ENCODE measurements at places on chromosomes 11 and 22.

DNA sequence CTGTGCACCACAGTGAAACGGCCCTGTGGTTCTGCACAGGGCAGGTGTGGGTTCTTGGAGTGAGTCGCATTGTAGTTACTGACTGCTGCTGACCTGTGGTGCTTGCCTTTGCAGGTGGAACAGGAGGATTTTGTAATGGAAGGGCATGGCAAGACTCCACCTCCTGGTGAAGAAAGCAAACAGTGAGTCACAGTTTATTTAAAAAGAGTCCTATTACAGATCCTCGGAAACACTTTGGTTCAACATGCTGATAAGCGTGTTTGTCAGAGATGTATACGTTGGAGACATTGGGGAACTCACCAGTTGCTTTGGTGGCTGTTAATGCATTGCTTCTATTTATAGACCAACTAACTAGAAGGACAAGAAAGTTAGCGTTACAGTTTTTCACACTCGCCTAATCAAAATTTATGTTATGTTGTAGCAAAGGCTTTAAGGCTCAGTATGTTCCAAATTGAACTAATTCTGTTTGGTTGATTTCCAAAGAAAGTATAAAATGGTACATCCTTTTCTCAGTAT, 21.7 kb upstream of the TNRC6B start:
- no peak for DNase-seq

DNA sequence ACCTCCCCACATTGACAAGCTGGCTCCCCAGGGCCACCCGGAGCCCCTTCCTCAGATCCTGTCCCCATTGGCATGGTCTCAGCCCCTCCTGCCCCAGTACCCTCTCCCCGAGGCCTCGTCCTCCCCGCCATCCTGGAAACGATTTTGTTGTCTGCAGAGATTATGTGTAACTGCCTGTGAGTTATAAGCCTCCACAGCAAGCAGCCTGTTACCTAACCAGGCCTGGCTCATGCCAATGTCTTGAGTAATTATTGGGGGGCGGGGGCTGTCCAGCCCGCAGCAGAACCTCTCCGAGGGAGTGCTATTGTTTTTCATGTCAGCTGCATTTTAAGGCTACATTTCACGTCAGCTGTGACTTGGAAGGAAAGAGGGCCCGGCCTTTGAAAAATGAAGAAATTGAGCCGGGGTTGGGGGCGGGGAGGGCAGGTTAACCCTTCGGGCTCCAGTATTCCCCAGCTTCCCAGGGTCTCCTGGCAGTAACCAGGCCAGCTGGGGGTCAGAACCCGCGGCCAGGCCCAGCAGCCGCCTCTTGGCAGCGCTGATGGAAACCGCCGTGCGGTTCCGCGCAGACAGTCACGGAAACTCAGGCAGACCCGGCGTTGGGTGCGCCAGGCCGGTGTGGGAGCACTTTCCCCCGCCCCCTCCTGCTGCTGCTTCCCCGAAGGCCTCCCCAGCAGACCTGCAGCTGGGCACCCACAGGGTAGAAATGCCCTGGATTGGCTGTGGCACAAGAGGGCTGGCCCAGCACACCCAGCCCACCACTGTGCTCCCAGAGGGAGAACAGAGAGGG, 59.5 kb downstream of the CDKN1C start:
- DNase-seq, result no peak

GRCh38 chr22:49079743-49080500, 747.8 kb downstream of the BRD1 start:
- DNase-seq, result no peak

- no peak for DNase-seq
Measured at GRCh38 chr11:71172680-71173079, 79.7 kb downstream of the SHANK2 start.

DNA sequence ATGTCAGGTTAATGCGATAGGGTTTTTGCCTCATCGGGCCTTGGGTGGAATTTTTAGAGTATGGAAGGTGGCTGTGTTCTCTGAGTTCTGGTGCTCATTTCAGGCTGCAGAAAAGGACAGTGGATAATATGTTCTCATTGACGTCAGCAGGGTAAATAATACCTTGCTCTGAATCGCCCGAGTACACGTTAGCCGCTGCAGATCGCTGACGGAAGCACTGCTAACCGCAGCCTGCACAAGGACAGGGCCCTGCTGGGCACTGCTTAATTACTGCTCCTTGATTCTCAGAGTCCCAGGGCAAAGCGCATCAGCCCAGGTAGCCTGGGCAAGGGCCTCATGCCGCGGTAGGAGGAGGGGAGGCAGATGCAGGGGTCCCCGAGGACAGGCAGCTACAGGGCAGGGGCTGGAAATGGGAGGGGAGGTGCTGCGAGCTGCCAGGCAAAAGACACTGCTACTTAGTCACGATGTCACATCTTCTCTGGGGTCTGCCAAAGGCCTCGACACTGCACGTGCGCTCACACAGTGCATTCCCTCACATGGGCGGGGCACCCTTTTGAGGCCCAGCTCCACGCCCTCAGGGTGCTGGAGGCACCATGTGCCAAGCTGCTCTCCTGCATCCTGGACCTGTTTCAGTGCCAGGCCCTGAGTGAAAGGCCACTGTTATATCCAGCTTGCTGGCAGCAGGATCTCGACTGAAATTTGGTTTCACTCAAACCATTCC, 35.2 kb downstream of the PPP2R1B start:
- no peak for DNase-seq

- DNase-seq, result peak; percentile 67
Measured at GRCh38 chr11:76666408-76666807, 4.1 kb downstream of the LRRC32 start.

DNA sequence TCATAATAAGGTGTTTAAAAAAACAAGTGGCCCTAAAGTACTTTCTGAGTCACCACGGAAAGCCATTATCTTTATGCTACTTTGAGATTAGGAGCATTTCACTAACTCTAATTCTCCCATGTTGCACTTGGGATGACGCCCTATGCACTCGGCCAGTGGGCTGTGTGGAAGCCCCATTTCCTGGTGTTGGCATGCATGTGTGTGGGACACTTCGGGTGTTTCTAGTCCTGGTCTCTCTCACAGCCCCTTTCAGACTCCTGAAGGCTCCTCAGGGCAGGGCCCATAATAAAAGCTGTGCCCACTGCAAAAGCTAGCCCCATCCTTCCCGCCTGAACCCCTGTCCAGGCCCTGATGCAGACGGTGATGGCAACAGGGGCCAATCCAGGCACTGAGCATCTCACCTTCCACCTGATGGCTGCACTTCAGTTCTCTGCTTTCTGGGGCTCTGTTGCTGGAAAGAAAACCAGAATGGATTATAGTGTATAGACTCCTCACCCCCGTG, 14.9 kb upstream of the FXYD2 start:
- DNase-seq, result no peak

DNA sequence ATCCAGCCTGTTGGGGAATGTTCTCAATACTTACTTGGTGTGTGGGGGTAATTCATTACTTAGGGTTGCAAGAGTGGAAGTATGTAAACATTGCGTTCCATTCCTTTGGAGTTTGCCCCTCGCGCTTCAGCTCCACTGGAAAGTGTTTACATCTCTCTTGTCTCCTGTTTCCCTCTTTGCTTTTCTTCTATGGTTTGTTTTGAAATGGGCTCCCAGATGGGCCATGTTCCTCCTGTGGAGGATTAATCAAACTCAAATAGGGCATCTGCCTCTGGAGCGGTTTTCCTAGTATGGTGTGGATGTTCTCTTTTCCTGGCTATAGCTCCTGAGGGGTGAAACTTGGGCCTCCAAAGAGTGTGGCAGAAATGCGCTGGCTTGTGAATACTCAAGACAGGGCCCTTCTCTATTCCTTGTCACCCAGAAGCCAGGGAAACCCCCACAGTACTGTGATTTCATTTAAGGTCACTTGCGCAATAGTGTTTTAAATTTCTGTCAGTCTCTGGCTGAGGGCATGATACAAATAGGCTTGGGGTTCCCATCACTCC, 51.9 kb downstream of the CD44 start:
- no peak for DNase-seq

GRCh38 chr22:22048981-22049531, 66.5 kb upstream of the TOP3B start:
- no peak for DNase-seq

- DNase-seq, result no peak
Measured at GRCh38 chr11:94279996-94280395, 24.4 kb upstream of the IZUMO1R start.

DNA sequence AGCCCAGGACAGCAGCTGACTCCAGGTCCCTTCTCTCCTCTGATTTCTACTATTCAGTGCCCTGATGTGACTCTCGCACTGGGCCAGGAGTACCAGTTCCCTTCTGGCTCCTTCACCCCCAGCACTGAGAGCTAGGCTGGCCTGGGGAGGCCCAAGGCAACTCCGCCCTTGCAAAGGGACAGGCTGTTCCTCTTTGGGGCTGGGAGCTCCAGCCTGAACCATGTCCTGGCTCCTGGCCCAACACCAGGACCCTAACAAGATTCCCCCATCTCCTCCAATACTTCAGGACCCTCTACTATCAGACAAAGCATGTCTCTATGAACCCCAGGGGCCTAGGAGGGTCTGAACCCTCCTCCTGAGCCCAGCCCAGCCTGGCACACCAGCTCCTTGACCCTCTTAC, 12.5 kb downstream of the CREB3L1 start:
- no peak for DNase-seq

DNA sequence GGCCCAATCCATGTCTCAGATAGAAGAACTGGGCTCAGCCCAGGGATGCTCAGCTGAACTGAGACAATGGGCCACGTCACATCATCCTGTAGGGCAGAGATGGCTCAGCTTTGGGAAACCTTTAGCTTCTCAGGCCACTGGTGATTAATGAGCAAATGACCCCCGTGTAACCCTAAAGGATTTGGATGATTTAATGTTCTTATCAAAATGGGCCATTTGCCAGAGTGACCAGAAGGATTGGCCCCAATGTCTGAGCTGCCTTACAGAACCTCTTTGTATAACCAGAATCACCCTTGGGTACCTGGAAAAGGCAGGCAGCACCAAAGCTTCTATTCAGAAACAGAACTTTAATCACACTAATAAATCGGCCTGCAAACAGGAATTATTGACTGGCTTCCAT, 73.7 kb downstream of the ABTB2 start:
- no peak for DNase-seq

- DNase-seq, result no peak
Measured at GRCh38 chr11:26905368-26905767, 88.5 kb upstream of the FIBIN start.

GRCh38 chr11:84130646-84131427, 844.7 kb upstream of the CCDC90B start:
- DNase-seq, result no peak

GRCh38 chr11:126695293-126695692, 305.3 kb downstream of the KIRREL3 start:
- no peak for DNase-seq

GRCh38 chr11:124409906-124410305, 11.1 kb upstream of the OR8B3 start:
- DNase-seq, result no peak

- DNase-seq, result no peak
Measured at GRCh38 chr11:78977009-78977408, 402.3 kb upstream of the NARS2 start.

- no peak for DNase-seq
Measured at GRCh38 chr22:23220485-23221350, 40.4 kb downstream of the BCR start.

DNA sequence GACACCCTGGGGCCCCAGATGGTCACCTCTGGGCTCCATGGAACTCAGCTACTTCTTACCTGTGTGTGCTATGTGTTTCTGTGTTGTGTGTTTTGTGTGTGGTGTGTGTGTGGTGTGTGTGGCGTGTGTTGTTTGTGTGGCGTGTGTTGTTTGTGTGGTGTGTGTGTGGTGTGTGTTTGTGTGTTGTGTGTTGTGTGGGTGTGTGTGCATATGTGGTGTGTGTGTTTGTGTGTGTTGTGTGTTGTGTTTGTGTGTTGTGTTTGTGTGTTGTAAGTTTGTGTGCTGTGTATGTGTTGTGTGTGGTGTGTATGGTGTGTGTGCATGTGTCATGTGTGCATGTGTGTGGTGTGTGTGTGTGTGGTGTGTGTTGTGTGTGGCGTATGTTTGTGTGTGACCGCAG, 3.8 kb upstream of the WNT7B start:
- no peak for DNase-seq

DNA sequence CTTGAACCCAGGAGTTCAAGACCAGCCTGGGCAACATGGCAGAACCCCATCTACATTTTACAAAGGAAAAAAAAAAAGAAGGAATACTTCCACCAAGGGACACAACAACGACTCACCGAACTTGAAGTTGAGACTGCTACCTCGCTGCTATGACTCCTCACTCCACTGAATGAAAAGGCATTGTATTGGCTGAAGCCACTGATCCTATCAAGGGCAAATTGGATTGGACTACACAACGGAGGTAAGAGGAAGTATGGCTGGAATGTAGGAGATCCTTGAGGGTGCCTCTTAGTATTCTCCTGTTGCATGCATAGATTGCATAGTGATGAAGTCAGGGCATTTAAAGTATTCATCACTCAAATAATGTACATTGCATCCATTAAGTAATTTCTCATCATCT, 97.9 kb downstream of the CWF19L2 start:
- no peak for DNase-seq

- DNase-seq, result no peak
Measured at GRCh38 chr11:117019871-117020270, 78.4 kb downstream of the SIK3 start.

DNA sequence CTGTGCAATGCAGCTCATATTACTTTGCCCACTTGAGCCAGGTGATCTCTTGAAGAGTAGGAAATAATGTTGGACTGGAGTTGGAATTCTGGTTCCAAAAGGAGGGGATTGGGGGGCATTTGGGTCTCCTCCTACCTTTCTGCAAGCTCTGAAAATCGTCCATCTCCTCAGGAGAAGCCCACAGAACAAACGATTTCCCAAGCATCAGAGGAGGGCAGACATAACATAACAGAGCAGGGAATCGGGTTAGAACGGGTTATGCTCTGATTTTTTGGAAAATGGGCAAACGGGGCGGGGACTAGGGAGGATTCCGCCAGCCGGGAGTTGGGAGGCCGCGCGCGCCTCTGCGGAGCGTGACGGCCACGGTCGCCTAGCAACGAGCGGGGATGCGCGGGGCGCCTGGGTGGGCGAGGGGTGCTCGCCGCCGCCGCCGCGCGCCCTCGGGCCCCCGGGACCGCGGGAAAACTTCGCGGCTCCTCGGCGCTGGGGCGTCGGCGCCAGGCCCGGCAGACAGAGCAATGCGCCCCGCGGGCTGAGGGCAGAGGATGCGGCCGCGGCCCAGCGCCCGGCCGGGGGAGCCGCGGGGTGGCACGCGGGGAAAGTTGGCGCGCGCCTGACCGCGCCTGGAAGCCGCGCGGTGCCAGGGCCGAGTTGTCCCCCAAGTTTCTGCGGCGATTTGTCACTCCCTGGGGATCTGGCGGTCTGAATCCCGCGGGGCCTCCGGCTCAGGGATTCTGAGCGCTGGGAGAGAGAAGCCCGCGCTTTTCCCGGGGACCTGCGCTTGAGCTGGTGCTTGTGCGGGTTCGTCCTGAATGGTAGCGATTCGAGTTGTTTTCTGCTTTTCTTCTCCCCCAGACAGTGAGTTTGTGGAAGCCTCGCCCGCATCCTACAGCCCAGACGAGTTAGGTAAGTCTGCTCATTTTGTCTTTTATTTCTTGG, 27.8 kb upstream of the AMOTL1 start:
- peak; percentile 46 for DNase-seq

DNA sequence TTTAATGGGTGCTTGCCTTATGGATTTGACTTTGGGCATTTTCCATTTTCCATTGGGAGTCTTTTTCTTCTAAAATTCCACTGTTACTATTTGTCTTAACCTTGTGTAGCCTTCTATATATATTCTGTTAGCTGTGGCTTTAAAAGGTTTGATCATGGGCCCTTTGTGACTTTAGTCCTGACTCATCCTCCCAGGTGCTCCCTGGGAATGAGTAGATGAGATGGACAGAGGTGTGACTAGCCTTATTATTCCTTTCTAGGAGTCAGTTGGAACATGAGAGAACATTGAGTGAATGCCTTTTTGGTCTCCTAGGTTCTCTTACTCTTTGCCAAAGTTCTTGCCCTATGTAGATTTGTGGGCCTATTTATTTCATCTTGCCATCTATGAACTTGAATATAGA, 39.0 kb downstream of the DDX10 start:
- no peak for DNase-seq

GRCh38 chr11:21811572-21811971, 381.3 kb upstream of the ANO5 start:
- DNase-seq, result no peak

All from endothelial cell (in vitro differentiated cells).